Karpas-422 (cell line): ENCODE measurements at places on chromosomes 16 and 17. TPM values are rescaled to one million over a fixed set of nuclear protein-coding genes. Genes with fewer than 3 reads are reported as not detected.

Gene HP
- total RNA-seq: not detected in 2 replicates

Gene IKZF3
- 83.0 and 137 TPM in 2 replicates for total RNA-seq

Gene ATAD5
- total RNA-seq: 7.1 and 12.0 TPM in 2 replicates

Gene TTYH2
- 1.1 TPM in 1 of 2 replicates, not detected in the other for total RNA-seq
